NCI-H2107 (cell line): ENCODE measurements at places on chromosomes 3 and 15.

- no peak for DNase-seq
Measured at GRCh38 chr15:85381850-85382751, 1.7 kb downstream of the AKAP13 start.

DNA sequence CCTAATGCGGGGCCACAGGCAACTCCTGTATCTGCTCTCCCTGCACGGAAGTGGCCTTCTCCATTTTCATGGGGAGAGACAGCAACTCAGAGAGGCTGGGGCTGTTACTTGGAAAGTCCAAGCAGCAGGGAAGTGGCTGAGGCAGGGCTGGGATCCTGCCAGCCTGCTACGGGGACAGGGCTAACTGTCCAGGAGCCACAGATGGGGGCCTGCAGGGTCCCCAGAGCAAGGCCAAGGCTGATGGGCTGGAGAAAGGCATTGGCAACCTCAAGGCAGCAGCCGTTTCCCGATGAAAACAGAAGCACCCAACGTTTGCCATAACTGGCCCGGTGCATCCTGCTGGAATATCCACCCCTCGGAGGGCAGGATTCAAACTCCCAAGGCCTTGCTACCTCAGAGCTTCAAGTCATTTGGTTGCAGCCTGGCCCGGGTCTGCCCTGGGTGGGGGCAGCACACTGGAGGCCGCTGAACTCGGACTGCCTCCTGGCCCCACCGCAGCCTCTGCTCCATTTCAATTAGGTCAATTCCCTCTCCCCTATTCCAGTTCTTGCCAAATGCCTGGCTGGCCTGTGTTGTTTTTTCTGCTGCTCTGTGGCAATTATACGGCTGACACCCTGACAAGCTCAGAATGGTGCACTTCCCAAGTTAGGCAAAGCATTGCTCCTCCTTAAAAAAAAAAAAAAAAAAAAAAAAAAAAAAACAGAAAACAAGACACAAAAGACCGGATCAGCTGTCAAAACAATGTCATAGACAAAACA lies 143.5 kb downstream of the NUP210 start:
- no peak for DNase-seq

- no peak for DNase-seq
Measured at GRCh38 chr3:31423482-31423881, 109.2 kb upstream of the STT3B start.

DNA sequence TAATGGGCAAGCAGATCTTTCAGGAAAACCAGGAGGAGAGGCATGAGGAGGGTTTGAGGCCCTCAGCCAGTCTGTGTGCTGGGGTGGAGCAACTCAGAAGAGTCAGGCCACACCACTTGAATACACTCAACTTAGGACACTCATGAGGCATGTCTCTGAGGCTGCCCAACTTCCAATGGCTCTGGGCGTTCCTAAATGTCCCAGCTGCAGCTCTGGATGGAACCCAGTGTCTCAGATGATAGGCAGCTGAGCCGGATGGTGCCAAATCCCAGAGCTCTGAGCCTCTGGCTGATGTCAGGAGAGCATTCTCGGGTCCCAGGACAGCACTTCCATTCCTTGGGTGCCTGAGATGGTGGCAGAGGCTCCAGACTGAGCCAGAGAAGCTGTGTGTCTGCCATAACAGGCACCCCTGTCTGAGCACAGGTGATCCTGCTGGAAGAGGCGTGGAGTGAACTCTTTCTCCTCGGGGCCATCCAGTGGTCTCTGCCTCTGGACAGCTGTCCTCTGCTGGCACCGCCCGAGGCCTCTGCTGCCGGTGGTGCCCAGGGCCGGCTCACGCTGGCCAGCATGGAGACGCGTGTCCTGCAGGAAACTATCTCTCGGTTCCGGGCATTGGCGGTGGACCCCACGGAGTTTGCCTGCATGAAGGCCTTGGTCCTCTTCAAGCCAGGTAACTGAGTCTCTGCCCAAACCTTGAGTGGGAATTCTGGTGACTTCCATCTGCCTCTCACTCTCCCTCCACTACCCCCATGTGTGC lies 2.8 kb downstream of the NR2E3 start:
- DNase-seq = no peak

- DNase-seq = no peak
Measured at GRCh38 chr15:39942101-39942752, 8.3 kb downstream of the EIF2AK4 start.

- no peak for DNase-seq
Measured at GRCh38 chr15:100058458-100058857, 283.3 kb downstream of the ADAMTS17 start.

GRCh38 chr3:32681811-32682210 lies 3.2 kb upstream of the CNOT10 start:
- DNase-seq = no peak

DNA sequence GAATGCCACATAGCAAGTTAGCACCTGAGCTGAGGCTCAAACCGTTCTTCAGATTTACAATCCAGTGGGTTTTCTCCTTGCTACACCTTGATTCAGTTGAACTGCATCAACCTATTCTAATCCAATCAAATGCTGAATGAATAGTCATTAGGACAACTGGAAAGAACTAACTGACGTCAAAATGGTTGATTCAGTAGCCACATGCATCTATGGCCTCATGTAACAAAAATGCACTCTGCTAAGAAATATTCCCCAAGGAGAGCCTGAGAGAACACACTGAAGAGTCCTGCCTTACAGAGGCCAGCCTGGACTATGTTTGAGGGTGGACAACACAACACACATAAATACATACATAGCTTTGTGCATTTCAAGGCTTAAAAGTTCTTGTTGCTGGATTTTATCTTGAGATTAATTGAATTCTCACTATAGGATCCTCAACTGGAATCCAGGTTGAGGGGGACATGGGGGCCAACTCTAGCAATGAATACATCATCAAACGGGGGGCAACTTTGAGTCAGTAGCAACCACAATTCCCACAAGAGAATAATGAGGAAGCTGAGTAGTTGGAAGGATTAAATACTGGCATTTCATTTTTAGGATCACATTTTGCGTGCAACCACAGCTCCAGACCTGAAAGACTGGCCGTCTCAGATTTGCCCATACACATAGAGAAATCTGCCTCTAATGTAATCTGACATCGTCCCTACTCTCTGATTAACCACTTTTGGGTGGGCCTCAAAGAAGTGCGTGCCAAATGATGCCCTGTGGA lies 280.2 kb upstream of the ICE2 start:
- no peak for DNase-seq

DNA sequence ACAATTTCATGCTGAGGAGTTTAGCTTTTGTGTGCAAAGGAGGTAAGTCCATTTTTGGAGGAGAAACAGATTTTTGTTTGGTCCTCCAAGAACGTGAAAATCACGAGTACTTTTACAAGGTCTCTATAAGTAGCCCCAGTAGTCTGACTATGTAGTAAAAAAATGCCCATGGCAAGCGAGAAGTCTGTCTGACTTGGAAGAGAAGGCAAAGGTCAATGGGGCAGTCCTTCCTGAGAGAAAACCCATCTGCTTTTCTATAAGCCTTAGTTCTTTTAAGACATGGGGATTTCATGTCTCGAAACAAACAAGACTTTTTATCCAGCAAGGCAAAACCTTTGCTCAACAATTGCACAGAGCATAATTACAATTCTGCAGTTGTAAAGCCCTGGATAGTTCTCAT lies 183.2 kb downstream of the GAP43 start:
- no peak for DNase-seq
